Activated CD4-positive, alpha-beta T cell treated with anti-CD3 and anti-CD28 coated beads, Interleukin-2, amount 50 U/mL, for 1 hour (primary cell): ENCODE measurements at places on chromosomes 7 and 10.

DNA sequence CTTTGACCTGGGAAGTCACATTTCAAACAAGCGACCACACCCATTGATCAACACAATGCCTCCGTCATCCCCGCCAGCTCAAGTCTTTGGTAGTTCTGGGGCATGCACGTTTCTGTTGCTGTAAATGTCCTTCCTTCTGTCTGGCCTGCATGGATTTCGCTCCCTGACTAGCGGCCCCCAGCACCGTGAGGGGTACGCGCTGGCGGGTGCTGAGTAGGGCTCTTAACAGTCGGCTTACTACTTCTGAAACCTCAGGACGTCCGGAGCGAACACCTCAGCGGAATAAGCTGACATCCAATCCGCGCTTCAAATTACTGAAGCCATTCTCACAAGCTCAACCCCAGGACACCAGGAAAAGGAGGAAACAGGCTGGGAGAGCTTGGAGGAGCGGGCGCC lies 505 bp downstream of the NUDCD3 start:
- peak; percentile 37 for DNase-seq

GRCh38 chr7:132117181-132117580 lies 459.1 kb downstream of the PLXNA4 start:
- no peak for DNase-seq

DNA sequence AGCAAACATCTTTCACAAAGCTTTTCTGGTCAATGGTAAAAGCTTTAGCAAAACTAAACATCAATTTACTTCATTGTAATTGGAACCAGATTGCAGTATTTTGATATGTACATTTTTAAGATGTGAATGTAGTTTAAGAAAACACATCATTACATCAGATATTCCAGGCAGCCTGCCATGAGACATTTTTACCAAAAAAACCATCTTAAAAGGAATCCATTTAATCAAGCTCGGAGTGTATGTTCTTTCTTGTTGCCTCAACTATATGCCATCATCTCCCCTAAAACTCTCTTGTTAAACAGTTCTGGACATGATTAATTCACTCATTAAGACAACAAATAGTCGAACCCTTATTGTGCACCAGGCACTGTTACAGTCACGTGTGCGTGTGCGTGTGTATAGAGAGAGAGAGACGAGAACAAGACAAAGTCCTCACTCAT lies 97.5 kb downstream of the UBE2H start:
- no peak for DNase-seq

- no peak for DNase-seq
Observed at GRCh38 chr10:7414766-7415165, 3.9 kb upstream of the SFMBT2 start.

DNA sequence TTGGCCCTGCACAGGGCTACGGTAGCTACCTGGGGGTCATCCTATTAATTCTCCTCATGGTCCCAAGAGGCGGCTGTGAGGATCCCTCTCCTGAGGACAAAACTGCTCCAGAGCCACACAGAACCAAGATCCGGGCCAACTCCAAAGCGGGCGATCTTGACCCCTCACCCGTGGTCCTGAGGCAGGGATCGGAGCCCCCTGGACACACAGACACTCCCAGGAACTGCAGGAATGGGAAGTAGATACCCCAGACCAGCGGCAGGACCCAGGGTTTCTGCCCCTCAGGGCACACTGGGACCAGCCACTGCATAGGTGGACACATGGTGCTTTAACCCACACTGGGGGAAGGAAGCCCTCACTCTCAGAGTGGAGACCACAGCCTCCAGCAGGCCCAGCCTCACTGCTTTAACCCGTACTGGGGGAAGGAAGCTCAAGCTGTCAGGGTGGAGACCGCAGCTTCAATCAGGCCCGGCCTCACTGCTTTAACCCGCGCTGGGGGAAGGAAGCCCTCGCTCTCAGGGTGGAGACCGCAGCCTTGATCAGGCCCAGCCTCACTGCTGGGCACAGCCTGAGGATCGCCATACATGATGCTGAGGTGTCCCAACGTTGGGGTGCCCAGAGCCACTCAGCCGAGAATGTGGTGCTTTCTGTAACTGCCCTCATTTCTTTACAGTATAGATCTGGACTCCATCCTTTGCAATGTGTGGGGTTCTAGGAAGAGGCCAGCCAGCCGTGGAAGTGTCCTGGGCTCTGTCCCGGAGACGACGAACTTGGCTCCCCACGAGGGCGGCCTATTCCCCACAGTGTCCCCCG lies 60.1 kb downstream of the DIP2C start:
- no peak for DNase-seq

DNA sequence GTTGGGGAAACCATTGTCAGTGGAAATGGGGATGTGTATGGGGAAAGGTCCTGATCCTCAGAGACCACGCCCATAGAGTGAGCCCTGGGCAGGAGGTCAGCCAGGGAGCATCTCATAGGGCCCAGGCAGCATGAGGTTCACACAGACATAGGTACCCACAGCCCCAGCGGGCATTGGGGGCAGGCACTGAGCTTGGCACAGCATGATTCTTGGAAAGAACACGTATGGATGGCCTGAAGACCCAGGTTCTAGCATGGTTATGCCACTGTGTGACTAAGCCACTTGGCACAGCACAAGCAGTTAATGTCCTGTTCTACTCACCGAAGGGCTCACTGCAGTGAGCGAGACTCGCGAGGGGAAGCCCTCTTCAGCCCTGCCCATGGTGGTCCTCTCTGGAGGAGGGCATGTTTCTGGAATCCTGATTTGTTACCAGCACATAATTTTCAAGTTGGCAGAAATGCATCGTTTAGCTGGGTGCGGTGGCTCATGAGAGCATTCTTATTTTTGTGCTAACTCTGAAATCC lies 125.2 kb downstream of the UBE2H start:
- DNase-seq = no peak

DNA sequence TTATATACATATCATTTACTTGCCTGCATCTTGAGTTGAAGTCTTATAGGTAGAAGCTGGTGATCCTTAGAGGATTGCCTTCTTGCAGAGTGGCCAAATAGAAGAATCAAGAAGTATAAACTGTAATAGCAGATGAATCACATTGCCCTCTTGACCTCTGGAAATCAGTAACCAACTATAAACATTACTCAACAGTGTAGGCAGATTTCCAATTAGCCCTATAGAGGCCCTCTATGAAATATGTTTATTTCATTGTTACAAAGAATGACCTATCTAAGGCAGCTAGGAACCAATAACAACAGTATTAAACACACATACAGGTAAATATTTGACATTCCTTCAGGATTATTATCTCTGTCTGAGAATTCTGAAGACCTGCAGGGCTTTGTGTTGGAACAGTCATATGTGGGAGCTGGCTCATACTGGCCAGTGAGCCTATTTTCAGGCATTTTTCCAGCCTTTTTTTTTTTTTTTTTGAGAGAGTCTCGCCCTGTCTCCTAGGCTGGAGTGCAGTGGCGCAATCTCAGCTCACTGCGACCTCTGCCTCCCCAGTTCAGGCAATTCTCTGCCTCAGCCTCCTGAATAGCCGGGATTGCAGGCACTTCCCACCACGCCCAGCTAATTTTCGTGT lies 7.2 kb upstream of the SRI start:
- DNase-seq = no peak

GRCh38 chr10:22624287-22624738 lies 90.1 kb downstream of the PIP4K2A start:
- DNase-seq = no peak

- no peak for DNase-seq
Observed at GRCh38 chr7:118615-119391, 73.6 kb upstream of the FAM20C start.

GRCh38 chr7:20275637-20276036 lies 55.1 kb upstream of the ITGB8 start:
- no peak for DNase-seq

- no peak for DNase-seq
Observed at GRCh38 chr7:75957021-75957736, 37.2 kb downstream of the TMEM120A start.
